ENCODE measurements at places on chromosomes 7 and 10.

DNA sequence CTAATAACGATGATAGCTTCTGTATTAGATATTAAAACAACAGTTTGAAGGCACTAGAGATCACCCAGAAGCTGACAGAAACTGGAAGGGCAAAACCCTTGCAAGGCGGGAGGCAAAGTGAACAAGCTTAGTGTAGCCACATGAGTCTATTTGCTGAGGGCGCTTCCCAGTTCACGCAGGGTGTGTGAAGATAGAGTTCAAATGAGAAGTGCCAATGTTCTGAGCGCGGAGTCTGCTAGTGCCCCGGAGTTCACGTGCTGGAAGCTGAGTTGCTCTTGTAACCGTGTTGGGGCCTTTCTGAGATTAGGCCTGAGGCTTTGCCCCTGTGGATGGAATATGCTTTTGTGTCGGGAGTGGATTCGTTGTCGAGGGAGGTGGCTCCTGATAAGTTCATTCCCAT is 16.6 kb upstream of the GTPBP4 start:
- no peak for DNase-seq
- no peak overlapping the region for H3K4me3 ChIP-seq
- H3K27me3 ChIP-seq, result no peaks in the 10 kb centered on the region
- no peaks in the 10 kb centered on the region for H3K36me3 ChIP-seq
- H3K27ac ChIP-seq, result no peak overlapping the region
- no peaks in the 10 kb centered on the region for H3K4me1 ChIP-seq

GRCh38 chr7:43750016-43750887 is 8.2 kb upstream of the BLVRA start:
- no peaks in the 10 kb centered on the region for H3K27me3 ChIP-seq
- H3K27ac ChIP-seq, result no peak overlapping the region
- no peaks in the 10 kb centered on the region for H3K36me3 ChIP-seq

GRCh38 chr7:5699467-5700384 is 81.7 kb downstream of the RNF216 start:
- H3K4me1 ChIP-seq, result peaks cover 52% of the 10 kb centered on the region
- H3K36me3 ChIP-seq, result peaks cover 21% of the 10 kb centered on the region
- no peak overlapping the region for H3K4me3 ChIP-seq
- H3K27me3 ChIP-seq, result no peaks in the 10 kb centered on the region
- no peak for DNase-seq
- H3K27ac ChIP-seq, result no peak overlapping the region

- H3K27ac ChIP-seq, result no peak overlapping the region
- peaks cover 11% of the 10 kb centered on the region for H3K4me1 ChIP-seq
- H3K4me3 ChIP-seq, result no peak overlapping the region
- peak; percentile 57 for DNase-seq
- H3K36me3 ChIP-seq, result peaks cover 7% of the 10 kb centered on the region
Observed at GRCh38 chr7:151115121-151115835, 29.0 kb downstream of the AGAP3 start.

GRCh38 chr10:121645696-121646095 is 47.5 kb upstream of the FGFR2 start:
- DNase-seq, result no peak
- H3K4me3 ChIP-seq, result no peak overlapping the region
- H3K36me3 ChIP-seq, result no peaks in the 10 kb centered on the region
- H3K4me1 ChIP-seq, result no peaks in the 10 kb centered on the region

- H3K4me1 ChIP-seq, result no peaks in the 10 kb centered on the region
- no peak overlapping the region for H3K27ac ChIP-seq
- H3K27me3 ChIP-seq, result no peaks in the 10 kb centered on the region
- H3K36me3 ChIP-seq, result no peaks in the 10 kb centered on the region
- no peak overlapping the region for H3K4me3 ChIP-seq
- no peak for DNase-seq
Observed at GRCh38 chr7:36448781-36449379, 59.2 kb downstream of the ANLN start.

- H3K27ac ChIP-seq, result no peak overlapping the region
- H3K27me3 ChIP-seq, result no peaks in the 10 kb centered on the region
- H3K4me3 ChIP-seq, result no peak overlapping the region
- no peaks in the 10 kb centered on the region for H3K36me3 ChIP-seq
- H3K4me1 ChIP-seq, result no peaks in the 10 kb centered on the region
Observed at GRCh38 chr7:214410-215212, 22.2 kb downstream of the FAM20C start.

DNA sequence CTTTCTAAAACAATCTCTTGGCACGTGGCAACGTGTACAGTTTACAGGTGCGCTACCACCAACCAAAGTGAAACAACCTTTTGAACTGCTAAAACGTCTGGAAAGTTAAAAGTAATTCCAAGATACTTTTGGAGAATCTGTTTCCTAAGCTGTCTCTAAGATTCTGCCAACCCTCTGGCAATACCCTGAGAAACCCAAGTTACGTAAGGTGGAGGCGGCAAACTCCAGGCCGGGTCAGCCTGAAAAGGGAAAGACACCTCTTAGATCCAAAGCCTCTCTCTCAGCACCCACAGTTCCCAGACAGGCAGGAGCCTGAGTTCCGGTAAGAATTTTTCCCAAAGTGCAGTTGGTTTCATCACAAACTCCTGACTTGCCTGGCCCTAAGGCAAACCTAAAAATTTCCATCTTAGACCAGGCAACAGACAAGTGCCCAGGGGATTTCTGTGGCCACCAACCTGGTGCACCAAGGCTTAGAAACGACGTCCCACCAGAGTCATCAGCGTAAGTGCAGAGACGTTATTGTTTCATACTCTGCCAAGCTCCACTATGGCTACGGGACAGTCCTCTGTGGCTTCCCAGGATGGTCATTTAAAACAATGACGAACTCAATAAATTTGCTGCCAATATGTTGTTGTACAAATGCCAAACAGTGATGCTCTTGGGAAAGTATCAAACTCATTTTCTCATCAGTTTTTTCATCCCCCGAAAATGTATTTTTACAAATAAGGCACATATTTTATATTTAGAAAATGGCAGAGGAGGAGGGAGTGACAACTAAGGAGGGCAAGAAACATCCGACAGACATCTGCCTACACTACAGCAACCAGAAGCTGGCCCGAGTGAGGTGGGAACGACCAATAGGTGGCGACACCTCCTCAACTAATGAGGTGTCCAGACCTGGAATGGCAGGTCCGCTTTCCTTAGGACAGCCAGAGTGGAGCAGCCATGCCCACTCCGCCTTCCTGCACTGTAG is 205.8 kb upstream of the FRMD4A start:
- no peaks in the 10 kb centered on the region for H3K27me3 ChIP-seq
- H3K36me3 ChIP-seq, result peaks cover 52% of the 10 kb centered on the region
- peaks cover 24% of the 10 kb centered on the region for H3K4me1 ChIP-seq
- H3K27ac ChIP-seq, result no peak overlapping the region

GRCh38 chr10:86726677-86726999 is 29.8 kb upstream of the BMPR1A start:
- H3K27me3 ChIP-seq, result no peaks in the 10 kb centered on the region
- H3K4me1 ChIP-seq, result peaks cover 8% of the 10 kb centered on the region
- DNase-seq, result no peak
- H3K4me3 ChIP-seq, result no peak overlapping the region
- H3K36me3 ChIP-seq, result no peaks in the 10 kb centered on the region

- no peaks in the 10 kb centered on the region for H3K4me1 ChIP-seq
- no peaks in the 10 kb centered on the region for H3K36me3 ChIP-seq
- H3K27ac ChIP-seq, result no peak overlapping the region
- no peaks in the 10 kb centered on the region for H3K27me3 ChIP-seq
Observed at GRCh38 chr7:48251766-48252165, 80.5 kb downstream of the ABCA13 start.

DNA sequence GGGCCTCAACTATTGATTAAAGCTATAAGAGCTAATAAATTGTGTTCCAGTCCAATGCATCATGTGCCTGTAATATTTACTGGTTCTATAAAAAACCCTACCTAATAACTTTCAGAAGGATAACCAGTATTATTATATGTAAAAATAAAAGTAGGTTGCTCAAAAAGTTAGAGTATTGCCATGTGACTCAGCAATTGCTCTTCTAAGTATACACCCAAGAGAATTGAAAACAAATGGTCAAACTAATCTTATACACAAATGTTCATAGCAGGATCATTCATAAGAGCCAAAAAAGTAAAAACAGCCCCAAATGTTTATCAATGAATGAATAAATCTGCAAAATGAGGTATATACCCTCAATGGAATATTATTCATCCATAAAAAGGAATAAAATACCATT is 89.5 kb upstream of the TES start:
- no peaks in the 10 kb centered on the region for H3K4me1 ChIP-seq
- H3K27ac ChIP-seq, result no peak overlapping the region
- no peak overlapping the region for H3K4me3 ChIP-seq
- peaks cover 2% of the 10 kb centered on the region for H3K27me3 ChIP-seq

GRCh38 chr10:68096913-68097516 is 12.3 kb upstream of the MYPN start:
- no peaks in the 10 kb centered on the region for H3K27me3 ChIP-seq
- no peak overlapping the region for H3K4me3 ChIP-seq
- no peaks in the 10 kb centered on the region for H3K4me1 ChIP-seq
- H3K27ac ChIP-seq, result no peak overlapping the region
- DNase-seq, result no peak

GRCh38 chr7:40175725-40176510 is 41.1 kb downstream of the SUGCT start:
- H3K4me1 ChIP-seq, result no peaks in the 10 kb centered on the region
- DNase-seq, result no peak
- H3K27me3 ChIP-seq, result no peaks in the 10 kb centered on the region

DNA sequence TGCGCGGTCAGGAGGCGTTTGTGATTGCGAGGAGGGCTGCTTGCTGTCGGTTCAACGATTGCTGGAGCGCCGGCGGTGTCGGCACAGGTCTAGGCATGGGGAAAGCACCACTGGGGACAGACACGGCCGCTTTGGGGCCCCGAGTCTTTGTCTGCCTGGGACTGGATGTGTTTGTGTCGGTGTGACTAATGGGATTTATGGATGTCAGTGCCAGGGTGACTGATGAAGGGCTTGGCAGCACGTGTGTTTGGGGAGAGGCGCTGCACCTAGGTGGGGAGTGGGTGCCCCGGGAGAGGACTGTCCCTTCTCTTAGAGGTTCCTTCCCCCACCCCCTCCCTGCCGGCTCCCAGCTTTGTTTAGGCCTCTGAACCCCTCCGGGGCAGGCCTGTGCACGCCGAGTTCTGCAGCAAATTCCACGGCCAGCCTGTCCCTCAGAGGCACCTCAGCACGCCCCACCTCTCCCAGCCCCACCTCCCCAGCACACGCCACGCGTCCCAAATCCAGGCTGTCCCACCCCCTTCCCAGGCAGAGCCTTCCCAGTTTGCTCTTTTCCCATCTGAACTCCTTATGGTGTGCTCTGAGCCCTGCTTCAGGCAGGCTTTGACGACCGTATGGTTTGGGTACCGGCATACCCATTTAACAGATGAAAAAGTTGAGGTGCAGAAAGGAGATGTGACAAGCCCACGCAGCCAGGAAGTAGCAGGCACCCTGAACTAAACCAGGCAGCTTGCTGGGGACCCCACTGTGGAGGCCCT is 6.4 kb upstream of the TNRC18 start:
- no peaks in the 10 kb centered on the region for H3K36me3 ChIP-seq
- H3K27ac ChIP-seq, result no peak overlapping the region
- no peak overlapping the region for H3K4me3 ChIP-seq
- peak; percentile 28 for DNase-seq

DNA sequence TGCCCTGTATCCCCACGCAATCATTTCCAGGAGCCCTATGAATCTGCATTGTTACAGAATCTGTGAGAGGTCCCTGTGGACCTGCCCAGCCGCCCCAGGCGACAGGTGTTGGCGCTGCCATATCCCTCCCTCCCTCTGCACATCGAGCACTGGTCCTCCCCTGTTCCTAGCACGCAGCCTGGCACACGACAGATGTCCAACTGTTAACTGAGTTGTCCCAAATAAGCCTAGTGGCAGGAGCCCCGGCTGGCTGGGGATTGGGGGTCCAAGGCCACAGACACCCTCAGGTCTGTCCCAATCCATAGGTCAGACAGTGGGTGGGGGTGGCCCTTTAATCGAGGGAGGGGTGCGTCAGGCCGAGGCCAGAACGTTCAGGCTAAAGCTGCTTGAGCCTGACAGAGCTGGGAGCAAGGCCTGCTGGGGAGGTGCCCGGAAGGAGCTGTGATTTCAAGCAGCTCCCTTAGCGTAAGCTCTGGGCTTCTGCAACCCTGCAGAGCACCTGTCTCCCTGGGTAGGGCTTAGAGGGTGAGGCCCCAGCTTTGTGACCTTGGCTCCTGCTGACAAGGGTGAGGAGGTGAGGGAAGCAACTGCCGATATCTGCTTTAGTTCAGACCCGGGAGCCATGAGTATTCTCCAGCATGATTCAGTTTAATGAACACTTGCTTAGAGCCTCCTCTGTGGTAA is 40.1 kb downstream of the ADRA2A start:
- H3K36me3 ChIP-seq, result no peaks in the 10 kb centered on the region
- no peak overlapping the region for H3K4me3 ChIP-seq
- H3K27ac ChIP-seq, result no peak overlapping the region
- H3K4me1 ChIP-seq, result no peaks in the 10 kb centered on the region
- H3K27me3 ChIP-seq, result no peaks in the 10 kb centered on the region

- no peak for DNase-seq
- H3K36me3 ChIP-seq, result no peaks in the 10 kb centered on the region
- no peak overlapping the region for H3K4me3 ChIP-seq
- no peaks in the 10 kb centered on the region for H3K27me3 ChIP-seq
- H3K4me1 ChIP-seq, result no peaks in the 10 kb centered on the region
Observed at GRCh38 chr7:26140380-26140779, 11.6 kb upstream of the NFE2L3 start.

DNA sequence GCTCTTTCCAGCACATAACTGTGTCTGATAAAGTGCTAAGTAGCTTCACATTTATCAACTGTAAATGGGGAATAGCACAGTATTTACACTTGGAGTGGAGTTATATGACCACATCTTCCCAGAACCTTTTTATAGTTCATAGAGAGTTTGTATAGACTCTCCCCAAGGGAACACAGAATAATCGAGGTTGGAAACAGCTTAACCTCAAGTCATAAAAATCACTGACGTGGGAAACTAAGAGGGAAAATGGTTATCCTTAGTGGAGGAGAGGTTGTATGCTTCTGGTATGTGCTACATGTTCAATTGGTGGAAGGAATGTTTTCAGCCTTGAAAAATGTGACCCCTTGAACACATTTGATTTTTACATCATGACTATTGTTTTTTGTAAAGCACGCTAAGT is 167.9 kb upstream of the KIAA1217 start:
- H3K27ac ChIP-seq, result no peak overlapping the region
- no peak overlapping the region for H3K4me3 ChIP-seq
- DNase-seq, result no peak
- no peaks in the 10 kb centered on the region for H3K4me1 ChIP-seq

DNA sequence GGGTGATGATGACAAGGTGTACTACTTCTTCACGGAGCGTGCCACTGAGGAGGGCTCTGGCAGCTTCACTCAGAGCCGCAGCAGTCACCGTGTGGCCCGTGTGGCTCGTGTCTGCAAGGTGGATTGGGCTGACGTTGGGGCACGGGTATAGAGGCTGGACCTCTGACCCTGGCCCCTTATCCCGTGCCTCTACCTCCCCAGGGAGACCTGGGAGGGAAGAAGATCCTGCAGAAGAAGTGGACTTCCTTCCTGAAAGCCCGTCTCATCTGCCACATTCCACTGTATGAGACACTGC is 8.4 kb downstream of the MRPL43 start:
- DNase-seq, result no peak
- H3K27me3 ChIP-seq, result no peaks in the 10 kb centered on the region
- no peak overlapping the region for H3K27ac ChIP-seq
- no peaks in the 10 kb centered on the region for H3K4me1 ChIP-seq
- H3K4me3 ChIP-seq, result no peak overlapping the region
- peaks cover 15% of the 10 kb centered on the region for H3K36me3 ChIP-seq

GRCh38 chr10:100907773-100908363 is 4.9 kb upstream of the SLF2 start:
- H3K36me3 ChIP-seq, result no peaks in the 10 kb centered on the region
- DNase-seq, result no peak
- no peaks in the 10 kb centered on the region for H3K27me3 ChIP-seq
- H3K27ac ChIP-seq, result no peak overlapping the region

- no peak overlapping the region for H3K4me3 ChIP-seq
- no peaks in the 10 kb centered on the region for H3K36me3 ChIP-seq
- no peak for DNase-seq
- no peaks in the 10 kb centered on the region for H3K27me3 ChIP-seq
- no peak overlapping the region for H3K27ac ChIP-seq
- H3K4me1 ChIP-seq, result no peaks in the 10 kb centered on the region
Observed at GRCh38 chr10:24039897-24040296, 169.0 kb upstream of the KIAA1217 start.

All from natural killer cell (primary cell).